CD4-positive, alpha-beta T cell treated with Interleukin-17A for 1 hour (primary cell): ENCODE measurements at places on chromosomes 2 and 18.

GRCh38 chr2:141641462-141641861, 489.4 kb downstream of the LRP1B start:
- no peak for DNase-seq

DNA sequence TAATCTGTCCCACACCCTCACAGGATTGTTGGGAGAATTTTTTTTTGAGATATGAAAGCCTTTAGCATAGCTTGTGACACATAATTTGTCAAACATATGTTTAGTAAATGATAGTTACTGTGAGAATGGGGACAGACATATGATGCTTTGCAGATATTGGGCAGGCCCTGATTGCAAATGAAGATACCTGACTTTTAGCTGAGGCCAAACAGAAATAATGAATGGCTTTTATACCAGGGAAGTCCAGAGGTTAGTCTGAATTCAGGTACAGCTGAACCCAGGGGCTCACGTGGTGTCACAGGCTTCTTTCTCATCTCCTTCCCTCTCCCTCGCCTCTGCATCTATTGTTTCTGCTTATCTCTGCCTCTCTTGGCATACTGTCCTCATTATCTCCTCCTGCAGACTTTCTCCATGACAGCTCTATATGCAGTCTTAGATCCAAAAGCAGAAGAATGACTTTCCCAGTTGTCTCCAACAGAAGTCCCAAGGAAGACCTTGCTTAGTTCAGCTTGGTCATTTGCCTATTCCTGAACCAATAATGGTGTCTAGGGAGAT, 4.9 kb upstream of the WNT10A start:
- no peak for DNase-seq

DNA sequence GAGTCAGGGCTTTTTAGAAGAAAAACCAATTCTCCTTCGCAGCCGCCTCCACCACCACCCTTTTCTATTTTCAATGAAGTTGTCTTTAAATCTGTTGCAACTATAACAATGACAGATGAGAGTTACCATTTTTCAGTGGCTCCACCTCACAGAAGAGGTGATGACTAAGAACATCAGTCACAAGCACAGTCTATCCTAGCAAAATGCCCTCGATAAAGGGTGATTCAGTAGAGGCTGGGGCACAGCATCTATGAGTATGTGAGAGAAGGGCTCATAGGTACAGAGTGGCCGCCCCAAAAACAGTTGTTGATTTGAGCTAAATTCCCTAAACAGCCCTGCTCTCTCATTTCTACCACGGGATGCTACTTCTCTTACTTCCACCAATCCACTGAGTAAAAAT, 310.8 kb upstream of the MGAT5 start:
- DNase-seq, result no peak

- DNase-seq, result no peak
Measured at GRCh38 chr2:188146888-188147287, 144.8 kb upstream of the GULP1 start.

DNA sequence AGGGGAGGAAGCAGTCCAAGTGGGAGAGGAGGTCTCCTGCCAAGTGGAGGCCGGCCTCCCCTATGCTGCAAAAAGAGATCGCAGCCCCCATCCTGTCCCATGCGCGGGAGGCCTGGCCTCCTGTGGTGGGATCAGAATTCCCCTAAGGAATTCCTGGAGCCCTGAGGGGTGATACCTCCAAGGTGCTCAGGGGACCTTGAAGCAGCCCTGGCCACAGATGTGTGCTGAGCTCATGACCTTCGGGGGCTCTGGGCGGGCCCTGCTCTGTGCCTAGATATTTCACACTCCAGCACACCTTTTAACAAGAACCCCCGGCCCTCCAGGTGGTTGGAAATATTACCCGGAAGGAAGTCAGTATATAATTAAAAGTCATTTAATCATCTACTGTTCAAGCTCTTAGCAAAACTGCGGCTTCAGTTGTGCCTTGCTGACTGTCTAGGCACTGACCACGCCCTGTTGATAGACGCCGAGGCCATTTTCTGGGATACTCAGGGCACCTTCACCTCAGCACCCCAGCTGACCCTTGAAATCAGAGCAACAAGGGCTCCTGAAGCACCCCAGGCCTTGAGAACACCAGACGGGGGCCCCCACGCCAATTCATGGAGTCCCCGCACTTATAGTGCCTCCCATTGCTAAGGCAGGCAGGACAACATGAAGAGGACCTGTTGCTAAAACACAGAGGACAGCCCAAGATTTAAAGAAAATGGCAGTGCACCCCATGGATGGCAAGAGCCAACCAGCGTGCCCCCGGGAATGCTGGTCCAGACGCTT, 119.1 kb downstream of the NDUFA10 start:
- no peak for DNase-seq

- no peak for DNase-seq
Measured at GRCh38 chr2:123732563-123732962, 292.5 kb upstream of the CNTNAP5 start.

- DNase-seq, result no peak
Measured at GRCh38 chr18:74242438-74243096, 49.2 kb downstream of the CYB5A start.

DNA sequence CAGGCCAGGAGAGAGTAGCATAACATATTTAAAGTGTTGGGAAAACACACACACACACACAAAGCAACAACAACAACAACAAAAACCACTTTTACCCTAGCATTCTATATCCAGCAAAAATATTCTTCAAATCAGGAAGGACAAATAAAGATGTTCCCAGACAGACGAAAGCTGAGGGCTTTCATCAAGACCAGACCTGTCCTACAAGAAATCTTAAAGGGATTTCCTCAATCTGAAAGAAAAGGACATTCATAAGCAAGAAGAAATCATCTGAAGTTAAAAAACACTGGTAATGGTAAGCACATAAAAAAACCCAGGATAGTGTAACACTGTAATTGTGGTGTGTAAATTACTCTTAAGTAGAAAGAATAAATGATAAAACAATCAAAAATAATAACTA, 22.7 kb upstream of the BAZ2B start:
- no peak for DNase-seq

DNA sequence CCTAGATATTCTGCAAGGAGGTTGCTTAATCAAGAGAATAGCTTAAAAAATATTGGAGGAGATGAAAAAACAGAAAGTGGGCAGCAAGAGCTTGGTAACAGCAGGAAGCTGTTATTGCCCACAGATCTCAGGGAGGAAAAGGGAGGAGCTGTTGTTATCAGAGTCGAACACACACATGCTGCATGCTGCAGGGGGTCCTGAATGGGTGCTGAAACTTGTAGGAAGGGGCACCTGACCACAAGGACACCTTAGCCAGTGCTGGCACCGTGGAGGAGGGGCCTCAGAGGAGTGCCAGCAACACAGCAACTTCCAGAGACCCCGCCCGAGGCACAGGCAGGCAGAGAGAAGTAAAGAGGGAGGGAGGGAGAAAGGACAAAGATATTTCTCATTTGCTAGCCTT, 332.9 kb downstream of the SOCS6 start:
- DNase-seq, result peak; percentile 39

DNA sequence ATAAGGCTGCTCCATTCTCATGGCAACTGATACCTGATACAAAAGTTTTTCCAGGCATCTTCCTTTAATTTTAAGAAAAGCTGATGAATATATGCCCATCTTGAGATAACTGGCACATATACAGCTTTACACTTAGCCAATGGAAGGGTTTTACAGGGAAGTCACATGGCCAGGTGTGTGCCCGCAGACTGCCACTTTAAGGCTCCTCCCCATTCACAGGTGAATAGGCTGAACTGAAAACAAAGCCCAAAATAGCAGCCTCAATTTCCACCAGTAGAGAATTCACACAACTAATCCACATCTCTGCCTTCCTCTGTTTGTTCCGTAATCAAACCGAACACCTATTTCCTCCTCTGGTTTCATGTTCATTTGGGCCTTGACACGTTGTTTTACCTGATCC, 9.8 kb upstream of the ME2 start:
- no peak for DNase-seq

DNA sequence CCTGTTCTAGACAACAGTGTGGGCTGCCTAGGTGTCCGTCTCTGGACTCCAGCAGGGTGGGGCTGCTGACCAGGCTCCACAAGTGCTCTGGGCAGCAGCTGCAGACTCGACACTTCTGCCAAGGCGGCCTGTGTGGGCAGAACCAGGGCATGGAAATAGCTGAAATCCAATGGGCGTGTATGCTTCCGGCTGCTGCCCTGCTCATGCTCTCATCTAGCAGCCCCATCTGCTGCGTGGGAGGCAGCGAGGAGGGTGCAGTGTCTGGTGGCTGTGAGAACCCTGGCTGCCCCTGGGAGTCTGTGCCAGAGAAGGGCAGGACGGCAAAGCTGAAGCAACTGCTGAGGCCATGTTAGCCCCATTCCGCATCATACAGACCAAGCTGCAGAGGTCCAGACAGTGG, 174.9 kb downstream of the SOX11 start:
- DNase-seq, result no peak

- no peak for DNase-seq
Measured at GRCh38 chr2:68158134-68158447, 403 bp downstream of the PNO1 start.

- no peak for DNase-seq
Measured at GRCh38 chr2:39718483-39718882, 52.8 kb downstream of the TMEM178A start.

DNA sequence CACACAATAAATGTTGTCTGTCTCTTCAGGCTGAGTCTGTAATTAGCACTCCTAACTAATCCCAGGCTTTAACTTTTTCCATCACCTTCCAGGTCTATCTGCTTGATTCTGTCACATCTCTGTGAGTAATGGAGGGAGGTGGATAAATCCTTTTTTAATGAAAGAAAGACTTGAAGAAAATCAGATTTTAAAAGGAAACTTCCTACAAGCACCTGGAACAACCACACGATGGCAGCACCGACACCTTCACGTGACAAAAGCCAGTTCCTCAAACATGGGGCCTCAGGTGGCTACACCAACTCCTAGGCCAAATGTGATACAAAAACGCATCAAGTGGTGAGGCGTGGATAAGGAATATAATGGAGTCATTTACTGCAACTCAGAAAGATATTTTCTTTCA, 41.8 kb downstream of the TGFBRAP1 start:
- peak; percentile 21 for DNase-seq

- DNase-seq, result peak; percentile 4
Measured at GRCh38 chr2:171260471-171261424, 100.1 kb upstream of the TLK1 start.

DNA sequence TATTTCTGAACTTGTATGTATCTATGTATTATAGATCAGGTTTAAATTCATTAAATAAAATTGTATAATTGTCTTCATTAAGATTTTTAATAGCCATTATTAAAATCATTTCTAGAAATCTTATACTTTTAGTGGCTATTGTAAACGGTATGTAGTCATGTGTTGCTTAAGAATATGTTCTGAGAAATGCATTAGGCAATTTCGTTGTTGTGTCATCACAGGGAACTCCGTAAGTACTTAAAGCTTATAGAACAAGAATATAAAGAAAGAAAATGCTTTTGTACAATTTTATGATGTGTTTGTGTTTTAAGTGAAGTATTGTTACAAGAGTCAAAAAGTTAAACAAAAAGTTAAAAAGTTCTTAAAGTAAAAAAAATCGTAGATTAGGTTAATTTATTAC, 765.8 kb downstream of the METTL4 start:
- no peak for DNase-seq

- DNase-seq, result no peak
Measured at GRCh38 chr2:36193680-36194079, 161.9 kb upstream of the CRIM1 start.

DNA sequence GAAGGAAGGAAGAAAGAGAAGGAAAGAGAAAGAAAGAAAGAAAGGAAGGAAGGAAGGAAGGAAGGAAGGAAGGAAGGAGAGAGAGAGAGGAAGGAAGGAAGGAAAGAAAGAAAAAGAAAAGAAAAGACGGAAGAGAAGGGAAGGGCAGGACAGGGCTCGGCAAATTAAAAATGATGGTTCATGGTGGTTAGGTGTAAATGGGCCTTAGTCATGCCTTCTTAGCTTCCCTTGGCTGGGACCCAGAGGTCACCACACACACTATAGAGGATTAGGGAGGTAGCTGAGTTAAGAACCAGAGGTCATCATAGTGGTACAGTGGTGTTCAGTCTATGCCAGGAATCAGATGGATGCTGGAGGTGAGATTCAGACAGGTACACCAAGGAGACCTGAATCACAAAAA, 9.3 kb upstream of the ATL2 start:
- DNase-seq, result no peak

GRCh38 chr2:208798698-208799097, 392.1 kb downstream of the PTH2R start:
- DNase-seq, result no peak

GRCh38 chr18:11850821-11851145, 430 bp upstream of the CHMP1B start:
- DNase-seq, result peak; percentile 81

- no peak for DNase-seq
Measured at GRCh38 chr2:105406221-105406620, 7.4 kb upstream of the FHL2 start.

GRCh38 chr2:31476511-31477180, 62.1 kb upstream of the XDH start:
- no peak for DNase-seq

DNA sequence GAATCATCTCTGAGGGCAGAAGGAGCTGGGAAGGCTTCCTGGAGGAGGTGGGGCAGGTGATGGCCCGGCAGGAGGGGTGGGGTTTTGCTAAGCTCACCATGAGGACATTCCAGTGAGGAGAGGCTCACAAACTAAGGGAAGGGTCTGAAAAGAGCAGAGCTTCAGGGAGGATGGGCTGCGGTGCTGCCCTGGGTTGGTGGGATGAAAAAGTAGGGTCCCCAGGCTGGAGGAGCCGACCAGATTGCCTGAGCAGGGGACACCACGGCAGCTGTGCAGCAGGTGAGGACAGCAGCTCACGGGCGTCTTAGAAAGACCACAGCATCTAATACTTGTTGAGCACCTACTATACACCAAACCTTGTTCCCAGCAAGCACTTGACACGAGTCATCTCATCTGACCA, 82.2 kb downstream of the DYSF start:
- no peak for DNase-seq

GRCh38 chr2:3222636-3223035, 155.0 kb downstream of the EIPR1 start:
- DNase-seq, result peak; percentile 80

GRCh38 chr2:127066942-127067341, 40.0 kb downstream of the BIN1 start:
- DNase-seq, result no peak

- no peak for DNase-seq
Measured at GRCh38 chr2:171334171-171334570, 99.6 kb downstream of the METTL8 start.

GRCh38 chr2:157246765-157247407, 10.6 kb upstream of the GALNT5 start:
- DNase-seq, result no peak

GRCh38 chr18:79949697-79950487, 1.6 kb downstream of the SLC66A2 start:
- peak; percentile 32 for DNase-seq
